Uterus (tissue), 4 donors: ENCODE measurements at places on chromosomes 7 and 10. TPM values are rescaled to one million over a fixed set of nuclear protein-coding genes. Genes with fewer than 3 reads are reported as not detected.

ZNF282 gene
- 21.0 TPM for total RNA-seq

TBXAS1 gene
- total RNA-seq = 14.1 TPM

SNX10 gene
- total RNA-seq = 8.2 TPM

SPDYE6 gene
- total RNA-seq = not detected

AKR1C8 gene
- total RNA-seq = not detected

ACSM6 gene
- not detected for total RNA-seq

RET gene
- total RNA-seq = 1.8 TPM

STEAP1B gene
- total RNA-seq = not detected

PTPRZ1 gene
- not detected for total RNA-seq

FGFR2 gene
- total RNA-seq = 159 TPM

SPDYE2B gene
- not detected for total RNA-seq

GNAT3 gene
- total RNA-seq = not detected

STEAP1 gene
- 5.3 TPM for total RNA-seq

SP8 gene
- total RNA-seq = not detected

TBX20 gene
- total RNA-seq = not detected

LRRC4 gene
- 1.7 TPM for total RNA-seq

TFR2 gene
- total RNA-seq = not detected

CUBN gene
- 6.3 TPM for total RNA-seq

DYNC1I1 gene
- total RNA-seq = 5.6 TPM

TEX36 gene
- not detected for total RNA-seq

JAKMIP3 gene
- 1.3 TPM for total RNA-seq

NPC1L1 gene
- not detected for total RNA-seq

PRSS2 gene
- not detected for total RNA-seq

ADAM8 gene
- not detected for total RNA-seq
